ENCODE measurements at places on chromosomes 11 and 22. TPM values are rescaled to one million over a fixed set of nuclear protein-coding genes. Genes with fewer than 3 reads are reported as not detected.

GRCh38 chr11:11463405-11463804, 110.4 kb upstream of the CSNK2A3 start:
- no peaks in the 10 kb centered on the region for H3K4me1 ChIP-seq
- DNase-seq, result no peak
- no peaks in the 10 kb centered on the region for H3K27me3 ChIP-seq
- H3K36me3 ChIP-seq, result no peaks in the 10 kb centered on the region
- H3K4me3 ChIP-seq, result no peak overlapping the region
- H3K27ac ChIP-seq, result no peak overlapping the region

PTGDR2 gene
- 0.24 TPM for total RNA-seq

DNA sequence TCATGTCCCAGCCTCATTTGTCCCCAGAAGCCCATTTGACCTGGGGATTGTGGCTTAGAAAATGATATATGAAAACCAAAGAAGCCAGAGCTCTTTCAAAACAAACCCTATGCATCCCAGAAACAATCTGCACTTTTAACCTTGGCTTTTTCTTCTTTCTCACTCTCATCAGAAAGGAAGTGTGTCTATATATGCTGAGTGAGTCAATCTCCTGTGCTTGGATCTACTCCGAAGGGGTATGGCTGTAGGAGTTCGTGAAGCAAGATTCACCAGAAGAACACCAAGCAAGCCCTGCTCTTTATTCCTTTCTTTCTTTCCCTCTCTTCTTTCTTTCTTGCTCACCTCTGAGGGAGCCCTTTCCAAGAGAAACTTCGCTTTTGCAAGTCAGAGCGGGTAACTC, 636 bp downstream of the PAMR1 start:
- H3K36me3 ChIP-seq, result no peaks in the 10 kb centered on the region
- H3K27me3 ChIP-seq, result peaks cover 38% of the 10 kb centered on the region
- H3K4me1 ChIP-seq, result peaks cover 29% of the 10 kb centered on the region
- no peak for DNase-seq
- peak overlapping the region; percentile 83 for H3K4me3 ChIP-seq
- H3K27ac ChIP-seq, result no peak overlapping the region

GRCh38 chr22:30238661-30239487, 7.7 kb downstream of the LIF start:
- H3K4me1 ChIP-seq, result peaks cover 25% of the 10 kb centered on the region
- peak; percentile 52 for DNase-seq
- H3K36me3 ChIP-seq, result no peaks in the 10 kb centered on the region
- no peaks in the 10 kb centered on the region for H3K27me3 ChIP-seq
- no peak overlapping the region for H3K4me3 ChIP-seq

DNA sequence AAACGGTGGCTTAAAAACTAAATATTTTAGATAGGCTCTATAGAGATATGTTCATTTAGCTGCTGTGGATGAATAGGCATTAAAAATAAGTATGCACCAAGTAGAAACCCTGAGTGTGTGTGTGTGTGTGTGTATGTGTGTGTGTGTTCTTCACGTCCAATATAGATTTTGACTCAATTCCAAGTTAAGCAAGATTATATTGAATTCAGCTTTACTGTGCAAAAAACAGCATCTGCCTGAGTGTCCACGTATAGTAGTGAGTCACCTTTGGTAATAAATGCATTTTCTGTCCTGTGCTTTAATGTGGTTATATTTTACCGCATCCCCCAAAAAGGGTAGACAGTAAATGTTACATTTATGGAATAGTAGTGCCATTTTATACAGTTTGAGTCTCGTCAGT, 71.2 kb downstream of the PDHX start:
- no peak overlapping the region for H3K4me3 ChIP-seq
- H3K27me3 ChIP-seq, result no peaks in the 10 kb centered on the region
- no peaks in the 10 kb centered on the region for H3K4me1 ChIP-seq
- H3K27ac ChIP-seq, result no peak overlapping the region
- DNase-seq, result no peak

DNA sequence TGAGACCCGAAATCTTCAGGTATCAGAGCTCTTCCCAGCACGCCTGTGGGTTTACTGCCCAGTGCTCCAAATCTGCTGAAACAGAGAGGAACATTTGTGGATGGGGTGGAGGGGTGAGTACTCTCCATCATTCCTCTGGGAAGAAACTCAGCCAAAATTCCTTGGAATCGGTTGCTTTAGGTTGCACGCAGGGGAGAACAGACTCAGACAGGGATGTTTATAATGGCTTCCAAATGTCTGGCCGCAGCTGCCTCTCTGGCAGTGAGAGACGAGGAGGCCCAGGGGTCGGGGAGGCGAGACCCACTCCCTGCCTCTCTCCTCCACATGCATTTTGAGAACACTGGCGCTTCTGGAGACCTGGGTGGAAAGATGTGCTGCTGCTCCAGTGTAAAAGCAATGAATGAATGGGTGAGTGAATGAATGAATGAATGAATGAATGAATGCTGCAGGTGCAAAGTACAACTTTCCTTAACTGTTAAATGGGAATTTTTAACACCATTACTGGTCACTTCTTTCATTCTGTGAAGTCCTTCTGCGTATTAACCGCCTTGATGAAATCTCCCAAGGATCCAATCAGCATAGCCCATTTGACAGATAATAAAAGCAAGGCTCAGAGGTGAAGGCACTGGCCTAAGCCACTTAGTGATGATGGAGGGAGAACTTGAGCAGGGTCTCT, 437.4 kb downstream of the MIAT start:
- DNase-seq, result no peak
- H3K36me3 ChIP-seq, result no peaks in the 10 kb centered on the region
- H3K4me3 ChIP-seq, result no peak overlapping the region
- H3K27me3 ChIP-seq, result no peaks in the 10 kb centered on the region

DNA sequence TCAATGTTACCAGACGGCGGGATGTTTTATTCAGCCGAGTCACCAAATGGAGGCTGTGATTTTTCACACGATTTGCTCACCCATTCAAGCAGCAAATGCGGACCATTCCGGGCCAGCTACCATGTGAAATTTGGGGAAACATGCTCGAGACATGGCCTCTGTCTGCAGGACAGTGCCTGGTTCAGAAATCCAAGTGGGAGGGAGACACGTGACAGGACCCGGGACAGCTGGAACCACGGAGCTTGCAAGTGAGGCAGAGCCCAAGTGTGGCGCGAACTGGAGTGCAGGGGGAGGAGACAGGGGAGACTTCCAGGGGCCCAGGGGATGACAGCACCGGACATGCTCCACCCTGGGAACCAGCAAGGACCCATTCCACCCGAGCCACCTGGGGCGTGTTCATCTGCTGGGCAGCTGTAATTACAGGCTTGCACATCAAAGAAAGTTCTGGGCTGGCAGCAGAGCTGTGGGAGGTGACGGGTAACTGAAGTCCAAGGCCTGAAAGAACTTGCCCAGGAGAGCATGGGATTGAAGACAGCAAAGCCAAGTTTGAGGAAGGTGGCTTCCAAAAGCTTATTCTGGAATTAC, 16.5 kb downstream of the CERK start:
- H3K27ac ChIP-seq, result no peak overlapping the region
- no peaks in the 10 kb centered on the region for H3K4me1 ChIP-seq
- no peak overlapping the region for H3K4me3 ChIP-seq
- no peaks in the 10 kb centered on the region for H3K36me3 ChIP-seq
- no peaks in the 10 kb centered on the region for H3K27me3 ChIP-seq
- no peak for DNase-seq

OR10A2 gene
- total RNA-seq, result not detected

DNA sequence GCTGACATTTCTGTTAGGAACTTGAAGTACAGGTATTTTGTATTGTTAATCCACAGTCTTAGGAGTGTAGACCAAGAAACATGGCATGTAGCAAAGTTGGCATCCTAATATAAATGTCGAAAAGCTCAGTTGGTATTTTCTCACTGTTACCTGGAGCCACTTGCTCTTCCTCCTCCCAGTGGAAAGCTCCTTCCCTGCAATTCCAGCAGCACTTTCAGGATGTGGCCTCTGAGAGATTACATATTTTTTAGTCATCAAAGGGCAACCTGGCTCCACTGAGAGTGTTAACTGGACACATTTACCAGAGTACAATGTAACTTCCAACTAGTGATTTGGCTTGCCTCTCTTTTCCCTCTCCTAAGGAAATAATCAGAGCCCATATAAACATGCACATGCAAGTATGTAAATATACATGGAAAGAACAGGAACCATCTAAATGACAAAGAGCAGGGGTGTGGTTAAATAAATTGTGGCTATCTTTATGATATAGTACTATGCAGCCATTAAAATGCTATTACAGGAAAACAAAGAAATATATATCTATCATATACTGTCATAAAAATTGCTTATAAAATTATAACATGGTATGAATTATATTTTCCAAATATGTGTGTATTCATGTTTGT, 14.3 kb upstream of the EED start:
- H3K27me3 ChIP-seq, result no peaks in the 10 kb centered on the region
- H3K4me1 ChIP-seq, result peaks cover 17% of the 10 kb centered on the region
- H3K36me3 ChIP-seq, result no peaks in the 10 kb centered on the region

- peaks cover 40% of the 10 kb centered on the region for H3K36me3 ChIP-seq
- no peaks in the 10 kb centered on the region for H3K27me3 ChIP-seq
- no peaks in the 10 kb centered on the region for H3K4me1 ChIP-seq
- no peak overlapping the region for H3K4me3 ChIP-seq
- H3K27ac ChIP-seq, result no peak overlapping the region
Measured at GRCh38 chr11:47278769-47279168, 8.8 kb downstream of the MADD start.

DNA sequence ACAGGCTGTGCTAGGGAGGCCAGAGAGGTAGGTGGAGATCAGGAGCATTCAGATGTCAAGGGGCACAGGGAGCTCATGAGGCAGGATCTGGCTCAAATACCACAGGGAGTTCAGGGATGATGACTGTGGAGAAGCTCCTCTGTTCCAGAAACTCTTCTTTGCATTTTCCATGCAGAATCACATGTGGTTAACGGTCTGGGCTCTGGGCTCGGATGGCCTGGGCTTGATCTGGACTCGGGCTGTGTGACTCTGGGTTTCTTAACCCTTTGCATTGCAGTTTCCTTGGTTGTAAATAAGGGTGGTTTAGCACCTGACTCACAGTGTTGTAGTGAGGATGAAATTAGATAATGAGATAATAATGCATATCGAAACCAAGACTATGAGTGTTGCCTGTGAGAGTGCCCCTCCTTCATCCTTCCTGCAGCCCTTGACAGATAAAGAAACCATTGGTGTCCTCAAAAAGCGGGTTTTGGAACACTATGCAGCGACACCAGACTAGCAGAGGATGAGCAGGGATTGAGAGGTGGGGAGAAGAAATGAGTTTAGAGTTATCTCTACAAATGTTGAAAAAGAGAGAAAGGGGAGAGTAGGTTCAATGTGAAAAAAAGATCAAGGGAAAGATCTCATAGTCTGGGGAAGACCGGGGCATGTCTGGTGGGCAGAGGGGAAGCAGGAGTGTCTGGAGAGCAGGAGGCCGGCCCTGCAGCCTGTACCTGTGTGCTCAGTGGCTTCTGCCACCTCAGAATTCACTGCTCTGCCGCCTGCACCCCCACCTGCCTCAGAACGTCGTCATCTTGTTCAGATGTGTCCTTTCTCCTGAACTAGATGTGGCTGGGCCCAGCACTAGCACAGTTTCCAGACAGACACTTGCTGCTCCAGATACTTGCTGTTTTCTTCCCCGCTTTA, 197.8 kb upstream of the SORL1-AS1 start:
- no peak for DNase-seq
- no peaks in the 10 kb centered on the region for H3K36me3 ChIP-seq
- H3K4me1 ChIP-seq, result peaks cover 31% of the 10 kb centered on the region
- H3K4me3 ChIP-seq, result no peak overlapping the region
- no peak overlapping the region for H3K27ac ChIP-seq

DNA sequence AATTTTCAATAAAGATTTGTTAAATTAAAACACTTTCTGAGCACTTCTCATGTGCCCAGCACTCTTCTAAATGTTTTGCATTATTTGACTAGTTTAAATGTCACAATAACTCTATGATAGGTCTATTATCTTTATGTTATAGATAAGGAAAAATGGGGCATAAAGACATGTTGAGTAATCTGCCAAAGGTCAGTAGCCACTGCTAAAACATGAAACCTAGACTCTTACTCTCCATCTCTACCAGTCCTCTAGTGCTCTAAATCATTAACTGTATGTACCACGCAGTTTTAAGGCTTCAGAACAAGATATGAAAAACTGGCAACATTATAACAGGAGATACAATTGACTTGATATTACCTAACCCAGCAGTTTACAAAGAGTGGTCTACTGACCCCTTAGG, 6.9 kb downstream of the RAB6A start:
- no peak overlapping the region for H3K27ac ChIP-seq
- no peaks in the 10 kb centered on the region for H3K36me3 ChIP-seq
- no peak overlapping the region for H3K4me3 ChIP-seq
- H3K4me1 ChIP-seq, result peaks cover 24% of the 10 kb centered on the region

Measured in GM23338 (cell line).